ENCODE measurements at places on chromosomes 16 and 17.

DNA sequence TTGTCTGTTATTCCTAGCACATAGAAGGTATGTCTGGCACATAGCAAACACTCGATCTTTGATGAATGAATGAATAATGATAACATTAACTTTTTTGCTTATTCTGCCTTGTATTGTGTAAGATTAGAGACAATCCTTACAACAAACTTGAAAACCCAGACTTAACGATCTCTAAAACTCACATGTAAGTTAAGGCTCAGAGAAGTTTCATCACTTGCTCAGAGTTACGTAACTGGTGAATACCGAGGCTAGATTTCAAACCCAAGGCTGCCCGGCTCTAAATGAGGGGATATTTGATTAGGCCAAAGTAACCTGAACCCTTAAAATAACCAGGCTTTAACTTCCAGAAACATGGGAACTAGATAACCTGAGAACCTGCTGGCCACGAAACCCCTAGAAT lies 22.3 kb downstream of the CAPNS2 start:
- no peak for DNase-seq

DNA sequence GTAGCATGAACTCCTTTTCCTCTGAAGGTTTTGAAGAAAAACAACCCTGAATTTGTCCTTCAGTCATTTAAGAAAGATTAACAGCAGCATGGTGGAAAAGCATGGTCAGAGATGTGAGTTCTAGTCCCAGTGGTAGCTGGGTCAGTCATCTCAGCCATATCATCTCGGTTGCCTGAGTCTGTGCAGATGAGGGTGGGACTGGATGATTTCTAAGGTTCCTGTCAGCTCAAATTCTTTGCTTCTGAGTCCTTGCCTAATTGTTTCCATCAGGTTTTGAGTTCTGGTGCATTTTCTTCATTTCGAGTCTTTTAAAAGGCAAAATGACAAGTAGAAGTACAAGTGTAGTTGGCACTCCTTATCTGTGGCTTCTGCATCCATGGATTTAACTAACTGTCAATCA lies 63.9 kb downstream of the TNRC6C start:
- DNase-seq: no peak

DNA sequence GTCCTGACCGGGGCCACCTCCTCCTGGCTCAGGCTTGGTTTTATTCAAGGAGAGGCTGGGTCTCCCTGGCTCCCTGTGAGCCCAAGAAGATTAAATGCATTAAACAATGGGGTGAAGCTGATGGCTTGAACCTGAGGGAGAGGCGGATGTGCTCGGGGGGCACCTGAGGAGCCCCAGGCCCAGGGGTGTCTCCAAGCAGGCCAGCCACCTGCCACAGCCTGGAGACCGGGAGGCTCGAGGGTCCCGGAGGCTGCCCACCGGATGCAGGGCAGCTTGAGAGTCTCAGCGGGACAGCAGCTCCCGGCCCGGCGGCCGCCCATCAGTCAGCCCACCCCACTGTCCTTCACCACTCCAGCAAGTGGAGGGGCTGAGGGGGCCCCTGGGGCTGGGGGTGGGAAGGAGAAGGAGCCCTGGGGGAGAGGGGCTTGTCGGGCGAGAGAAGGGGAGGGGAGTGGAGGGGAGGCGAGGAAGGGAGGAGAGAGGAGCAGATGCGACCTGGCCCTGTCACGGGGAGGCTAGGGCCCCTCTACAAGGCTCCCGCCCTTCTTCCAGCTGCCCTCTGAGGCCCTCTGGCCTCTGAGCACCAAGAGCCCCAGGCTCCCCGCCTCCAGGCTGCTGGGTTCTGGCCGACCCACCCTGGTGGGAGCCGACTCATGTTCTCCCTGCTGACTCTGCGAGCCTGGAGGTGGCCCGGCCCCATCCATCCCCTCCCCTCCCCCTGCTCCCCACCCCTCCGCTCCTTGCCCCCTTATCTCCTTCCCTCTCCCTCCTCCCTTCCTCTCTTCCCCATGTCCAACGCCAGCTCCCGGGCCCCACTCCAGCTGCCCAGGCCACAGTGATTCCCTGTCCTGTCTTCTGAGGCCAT lies 13.2 kb downstream of the CD7 start:
- no peak for DNase-seq

DNA sequence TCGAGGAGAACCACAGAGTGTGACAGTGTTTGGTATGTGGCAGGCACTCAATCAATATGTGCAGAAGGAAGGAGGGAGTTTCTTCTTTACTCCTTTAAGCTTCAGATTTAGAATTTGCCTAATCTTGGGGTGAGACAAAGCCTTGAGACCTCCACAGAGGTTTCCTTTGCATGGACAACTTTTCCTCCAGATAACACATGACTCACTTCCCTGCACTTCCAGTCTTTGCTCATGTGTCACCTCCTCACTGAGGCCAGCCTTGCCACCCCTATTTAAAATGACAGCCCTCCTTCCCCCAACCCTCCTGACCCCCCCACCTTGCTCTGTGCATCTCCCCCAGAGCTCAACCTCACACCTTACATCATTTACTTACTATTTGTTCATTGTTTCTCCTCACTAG lies 17.4 kb upstream of the NOS2 start:
- DNase-seq: no peak

DNA sequence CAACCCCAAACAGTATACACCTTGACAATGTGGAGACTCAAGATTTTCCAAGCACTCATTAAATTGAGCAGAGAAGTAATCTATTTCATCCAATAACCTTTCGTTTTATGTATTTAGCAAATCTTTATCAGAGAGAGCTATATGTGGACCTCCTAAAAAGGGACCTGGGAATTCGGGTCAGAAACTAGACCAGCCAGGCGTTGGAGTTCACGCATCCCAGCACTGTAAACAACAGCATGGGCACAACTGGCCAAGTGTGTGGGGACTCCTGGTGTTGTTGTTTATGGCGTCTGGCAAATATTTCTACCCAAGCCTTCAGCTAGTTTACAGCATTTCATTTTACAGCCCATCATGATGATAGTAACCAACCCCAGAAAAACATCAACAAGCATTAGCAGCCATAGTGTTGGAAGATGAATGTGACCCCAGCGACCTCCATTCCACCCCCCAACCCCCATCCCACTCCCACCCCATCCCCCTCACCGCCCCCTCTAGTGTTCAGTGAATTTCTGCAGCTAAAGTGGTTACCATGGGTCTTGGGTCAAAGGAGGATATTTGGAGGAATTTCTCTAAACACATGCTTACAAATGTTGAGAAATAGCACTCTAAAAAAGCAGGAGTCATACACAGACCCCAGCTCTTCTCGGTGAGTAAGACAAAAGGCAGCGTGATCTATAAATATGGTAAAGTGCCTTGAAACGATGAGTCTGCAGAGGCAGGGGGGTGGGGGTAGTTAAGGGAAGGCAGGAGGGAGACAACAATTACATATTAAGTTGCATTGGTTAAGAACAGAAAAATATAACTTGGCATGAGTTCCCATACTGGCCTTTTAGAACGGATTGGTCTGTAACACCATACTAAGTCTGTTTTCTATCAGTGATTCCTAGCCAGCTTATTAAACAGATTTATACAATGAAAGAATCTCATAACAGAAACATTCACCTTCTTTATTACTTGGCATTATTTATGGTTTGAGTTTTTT lies 91.4 kb upstream of the TBX2 start:
- no peak for DNase-seq

GRCh38 chr16:46884513-46885293 lies 541 bp downstream of the GPT2 start:
- DNase-seq: no peak

DNA sequence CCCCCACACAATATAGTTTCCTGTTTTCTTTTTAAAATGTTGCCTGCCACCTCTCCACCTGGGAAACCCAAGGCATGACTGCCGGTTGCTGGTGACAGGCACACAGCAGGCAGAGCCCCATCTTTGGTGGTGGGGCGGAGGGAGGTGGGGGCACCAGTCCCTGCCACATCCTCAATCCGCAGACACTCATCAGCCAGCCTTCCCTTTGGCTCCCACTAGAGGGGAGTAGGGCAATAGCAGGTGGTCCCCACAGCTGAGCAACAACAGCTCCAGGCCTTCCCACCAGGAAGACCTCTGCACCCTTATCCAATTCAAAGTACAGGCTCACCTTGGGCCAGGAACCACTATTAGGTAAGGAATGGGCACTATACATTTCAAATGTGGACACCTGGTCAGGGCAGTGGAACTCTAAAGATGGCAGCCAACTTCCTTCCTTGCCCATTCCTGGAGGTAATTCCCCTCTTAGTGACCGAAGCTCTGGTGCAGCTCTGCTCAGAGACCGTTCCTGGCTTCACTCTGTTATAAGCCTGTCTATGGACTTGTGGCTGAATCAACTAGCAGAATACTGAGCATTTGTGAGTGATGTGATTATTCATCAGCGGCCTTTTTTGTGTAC lies 13.9 kb downstream of the RECQL5 start:
- no peak for DNase-seq

- no peak for DNase-seq
Observed at GRCh38 chr17:35774499-35774898, 13.8 kb downstream of the C17orf50 start.

GRCh38 chr16:6642271-6642670 lies 690.4 kb upstream of the RBFOX1 start:
- DNase-seq: no peak

DNA sequence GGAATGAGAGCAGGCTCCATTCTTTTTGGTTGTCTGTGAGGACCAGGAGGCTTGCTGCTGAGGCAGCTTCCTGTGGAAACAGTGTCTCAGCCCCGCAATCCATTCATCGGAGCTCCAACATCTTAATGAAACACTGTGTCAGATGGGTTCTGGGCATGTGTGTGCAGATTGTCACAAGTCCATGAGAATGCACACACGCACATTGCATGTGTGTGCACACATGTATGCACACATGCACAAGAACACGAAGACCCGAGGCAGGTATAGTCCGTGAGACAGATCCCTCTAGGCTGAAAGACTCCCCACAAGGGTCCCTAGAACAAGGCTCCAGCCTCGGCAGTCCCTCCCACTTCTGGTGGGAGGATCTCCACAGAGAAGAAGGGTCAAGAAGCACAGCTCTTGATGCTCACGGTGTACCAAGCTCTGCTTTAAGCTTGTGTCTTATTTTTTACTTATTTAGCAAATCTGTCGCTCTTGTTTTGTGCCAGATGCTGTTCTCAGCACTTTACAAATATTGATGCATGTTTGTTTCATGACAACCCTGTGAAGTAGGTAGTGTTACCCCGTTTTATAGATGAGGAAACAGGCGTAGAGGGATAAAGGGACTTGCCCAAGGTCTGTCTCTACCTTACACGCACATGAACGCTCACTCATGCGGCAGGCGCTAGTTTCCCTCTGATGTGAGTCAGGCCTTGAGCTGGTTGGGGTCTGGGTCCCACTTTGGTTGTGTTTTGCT lies 213.1 kb downstream of the SEC14L1 start:
- peak; percentile 57 for DNase-seq

- no peak for DNase-seq
Observed at GRCh38 chr17:68973098-68973846, 18.1 kb upstream of the ABCA8 start.

Measured in lower leg skin (tissue), 4 donors.